ENCODE measurements at places on chromosomes 4 and X.

GRCh38 chr4:45102716-45103115 lies 376.4 kb upstream of the GNPDA2 start:
- no peak for DNase-seq

DNA sequence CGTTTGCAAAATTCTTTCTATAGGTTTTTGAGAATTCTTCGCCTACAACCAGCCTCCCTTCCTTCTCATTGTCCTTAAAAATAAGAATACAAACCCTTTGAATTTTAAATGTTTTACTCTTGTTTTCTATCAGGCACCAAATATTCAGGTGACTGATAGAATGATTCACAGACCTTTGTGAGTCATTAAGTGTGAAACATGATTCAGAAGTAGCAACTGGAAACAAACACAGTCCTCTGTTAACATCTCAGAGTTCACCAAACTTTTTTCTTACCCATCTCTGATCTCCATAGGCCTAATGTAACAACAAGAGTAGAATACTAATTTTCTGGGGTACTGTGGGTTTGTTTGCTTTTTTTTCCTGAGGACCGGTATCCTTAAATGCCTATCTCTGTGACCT lies 63.4 kb upstream of the MAB21L2 start:
- no peak for DNase-seq

DNA sequence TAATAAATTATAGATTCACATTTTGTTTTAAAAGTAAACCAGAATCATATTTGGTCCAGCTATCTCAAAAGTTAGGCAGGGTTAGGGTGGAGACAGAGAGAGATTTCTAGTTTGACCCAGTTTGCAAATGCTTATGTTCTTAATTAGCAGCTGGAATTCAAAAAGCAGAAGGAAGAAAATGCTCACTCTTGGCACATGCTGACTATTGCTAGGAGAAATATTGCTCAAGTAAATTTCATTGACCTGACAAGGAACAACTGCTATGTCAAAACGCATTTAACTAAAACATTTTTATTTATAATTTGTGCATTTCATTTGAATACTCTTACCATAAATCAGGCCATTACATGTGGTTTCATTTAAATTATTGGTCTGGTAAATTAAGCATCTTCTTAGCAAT lies 131.8 kb downstream of the GLRA3 start:
- DNase-seq, result no peak

DNA sequence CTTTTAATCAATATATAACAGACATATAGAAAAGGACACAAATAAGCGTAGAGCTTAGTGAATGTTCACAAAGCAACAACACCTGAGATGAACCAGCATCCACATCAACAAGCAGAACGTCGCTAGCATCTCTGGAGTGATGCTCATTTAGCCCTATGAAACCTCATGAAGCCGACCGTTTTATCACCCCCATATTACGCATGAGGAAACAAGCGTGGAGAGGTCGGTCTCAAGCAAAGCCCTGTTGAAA lies 524 bp upstream of the RPS3A start:
- no peak for DNase-seq

DNA sequence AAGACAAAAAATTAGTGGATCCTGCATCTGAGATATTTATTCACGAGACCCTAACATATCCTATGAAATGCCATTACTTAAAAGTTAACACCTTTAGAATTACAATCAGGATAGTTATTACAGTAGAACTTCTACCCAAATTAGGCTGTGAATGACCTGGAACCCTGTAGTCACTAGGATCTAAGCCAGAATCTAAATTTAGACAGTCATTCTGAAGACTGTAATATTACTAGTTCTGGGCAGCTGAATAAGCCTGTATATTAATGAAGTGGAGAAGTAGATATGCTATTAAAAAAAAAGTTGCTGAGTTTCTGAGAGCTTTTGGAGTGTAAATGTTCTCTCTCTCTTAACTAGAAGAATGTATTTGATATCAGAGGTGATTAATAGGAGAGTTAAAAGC lies 67.0 kb downstream of the FAM13A start:
- DNase-seq, result no peak

DNA sequence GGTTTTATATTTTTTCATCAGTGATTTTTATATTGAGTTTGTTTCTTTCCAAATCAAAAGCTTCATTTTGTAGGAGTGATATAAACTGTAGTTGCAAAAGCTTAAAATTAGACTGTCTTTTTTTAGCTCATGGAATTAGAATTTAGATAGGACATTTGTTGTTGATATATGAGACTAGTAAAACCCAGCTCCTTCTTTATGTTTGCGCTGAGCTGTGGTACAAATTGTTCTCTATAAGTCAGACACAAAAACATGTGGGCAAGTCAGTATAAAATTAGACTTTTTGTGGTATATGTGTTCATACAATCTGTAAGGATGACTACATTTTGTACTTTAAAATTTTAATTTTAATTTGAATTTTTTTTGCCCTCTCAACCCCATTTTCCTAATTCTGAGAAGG lies 18.3 kb downstream of the FHIP1A start:
- DNase-seq, result no peak

DNA sequence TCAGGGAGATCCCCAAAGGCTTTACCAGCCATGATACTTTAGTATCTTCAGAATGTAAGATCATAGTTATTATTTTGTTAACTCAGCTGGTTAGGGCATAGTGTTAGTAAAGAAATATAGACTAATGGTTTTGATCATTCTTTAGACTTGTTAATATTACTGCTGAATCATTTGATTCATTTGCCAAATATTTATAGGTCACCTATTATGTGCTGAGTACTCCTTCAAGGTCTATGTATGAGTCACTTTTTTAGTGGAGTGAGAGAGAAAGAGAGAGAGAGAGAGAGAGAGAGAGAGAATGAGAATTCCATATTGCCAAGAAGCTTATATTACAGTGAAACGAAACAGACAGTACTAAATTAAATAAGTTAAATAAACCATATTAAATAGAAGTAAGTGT lies 110.3 kb downstream of the UBE2NL start:
- DNase-seq, result no peak

DNA sequence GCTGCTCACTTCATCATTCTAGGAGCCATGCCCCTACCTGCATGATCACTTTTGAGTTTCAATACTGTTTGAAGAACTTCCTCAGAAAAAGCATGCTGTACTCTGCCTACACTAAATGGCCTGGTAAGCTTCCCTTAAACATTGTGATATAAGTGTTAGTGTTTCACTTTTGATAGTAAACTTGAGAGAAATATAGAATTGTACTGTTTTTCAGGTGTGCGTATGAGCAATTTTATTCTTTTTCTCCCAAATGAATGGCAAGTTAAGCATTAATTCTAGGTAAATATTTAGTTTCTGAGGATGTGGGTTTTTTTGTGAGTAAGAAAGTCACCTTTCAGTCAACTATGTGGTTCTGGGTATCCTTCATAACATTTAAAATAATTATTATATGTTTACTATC lies 484.5 kb downstream of the IL15 start:
- no peak for DNase-seq

DNA sequence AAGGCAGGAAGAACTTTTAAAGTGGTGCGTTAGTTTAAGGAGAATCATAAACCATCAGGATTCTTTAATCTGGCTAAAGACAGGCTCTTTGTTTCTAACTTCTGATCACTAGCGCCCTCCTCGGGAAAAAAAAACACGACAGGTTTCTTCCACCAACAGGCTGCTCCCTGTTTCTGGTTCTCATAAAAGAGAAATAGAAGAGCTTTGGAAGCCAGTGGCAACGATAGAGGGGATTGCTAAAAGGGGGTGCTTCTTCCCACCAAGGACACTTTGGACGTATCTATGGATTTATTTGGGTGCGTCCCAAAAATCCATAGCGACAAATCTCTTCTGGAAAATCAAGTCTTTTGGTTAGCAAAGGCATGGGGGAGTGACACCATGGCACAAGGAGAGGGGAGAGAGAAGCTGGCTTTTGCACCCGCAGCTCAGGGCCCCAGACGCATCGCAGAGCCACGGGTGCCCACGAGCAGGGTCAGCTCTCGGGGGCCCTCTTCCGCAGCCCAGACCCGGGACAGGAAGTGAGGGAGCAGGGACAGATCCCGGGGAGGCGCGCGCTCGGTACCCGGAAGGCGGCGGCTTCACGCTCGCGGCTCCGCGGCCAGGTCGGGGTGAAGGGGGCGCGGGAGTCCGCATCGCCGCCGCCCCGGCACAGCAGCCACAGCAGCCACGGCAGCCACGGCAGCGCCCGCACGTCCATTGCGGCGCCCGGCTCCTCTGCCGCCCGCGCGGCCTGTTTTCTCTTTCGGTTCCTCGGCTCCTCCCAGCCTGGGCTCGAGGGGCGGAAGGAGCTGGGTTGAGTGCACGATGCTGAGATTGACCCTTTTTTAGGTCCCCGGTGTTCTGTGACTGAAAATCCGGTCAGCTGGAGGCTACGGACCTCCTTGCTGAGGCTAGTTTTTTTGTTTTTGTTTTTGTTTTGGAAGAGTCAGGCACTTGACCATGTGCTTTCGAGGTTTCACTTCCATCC lies at the start of gene CTSO:
Gene CTSO (minus strand): TSS at position 716 of the 967 bp plus-strand sequence. CDS start 19 bp downstream, at position 697.
- DNase-seq, result peak; percentile 49

- DNase-seq, result no peak
Measured at GRCh38 chr4:57234252-57234775, 124.1 kb upstream of the IGFBP7 start.

DNA sequence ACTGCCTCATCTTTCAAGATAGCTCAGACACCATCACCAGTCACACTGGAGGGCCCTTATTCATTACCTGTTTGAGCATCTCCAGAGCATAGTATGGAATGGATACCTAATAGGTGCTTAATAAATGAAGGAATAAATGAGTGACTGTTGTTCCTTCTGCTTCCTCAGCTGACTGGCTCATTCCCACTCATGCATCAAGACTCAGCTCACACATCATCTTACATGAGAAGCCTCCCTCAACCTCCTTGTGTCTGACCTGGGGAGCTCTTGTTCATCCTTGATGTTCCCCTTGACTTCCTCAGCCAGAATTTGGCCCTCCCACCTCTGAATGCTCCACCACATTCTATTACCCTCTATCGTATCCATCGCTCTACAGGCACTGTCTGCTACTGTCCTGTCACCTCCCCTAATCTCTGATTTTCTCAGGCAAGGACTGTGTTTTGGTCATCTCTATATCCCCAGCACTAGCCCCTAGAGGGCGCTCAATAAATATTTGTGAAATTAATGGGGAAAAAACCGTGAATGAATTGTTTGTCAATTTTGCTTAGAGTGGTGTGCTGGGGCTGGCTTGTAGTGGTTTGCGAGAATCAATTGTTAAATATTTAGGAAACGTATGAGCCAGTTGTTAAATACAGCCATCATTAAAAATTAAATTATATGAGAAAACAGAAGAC lies 88.3 kb downstream of the NHSL2 start:
- DNase-seq, result no peak

- DNase-seq, result no peak
Measured at GRCh38 chr4:78656968-78657445, 105.4 kb downstream of the ANXA3 start.

DNA sequence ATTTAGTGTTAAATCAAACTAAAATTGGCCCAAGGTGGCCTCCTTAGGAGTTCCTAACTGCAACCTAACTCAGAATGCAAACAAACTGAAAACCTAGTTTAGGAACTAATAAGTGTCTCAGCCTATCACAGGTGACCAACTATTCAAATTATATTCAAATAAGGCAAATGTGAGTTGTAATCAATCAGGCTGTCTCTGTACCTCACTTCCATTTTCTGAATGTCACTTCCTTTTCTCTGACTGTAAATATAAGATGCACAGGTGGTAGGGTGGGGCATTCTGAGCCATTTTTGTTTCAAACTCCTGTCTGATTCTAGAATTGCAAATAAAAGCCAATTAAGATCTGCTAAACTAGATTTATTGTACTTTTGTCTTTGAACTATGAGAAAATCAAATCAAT lies 401.5 kb downstream of the PPP3CA start:
- DNase-seq, result no peak

GRCh38 chr4:181599134-181599533 lies 644.1 kb upstream of the TENM3 start:
- no peak for DNase-seq

- DNase-seq, result no peak
Measured at GRCh38 chr4:87007528-87008446, 73.0 kb downstream of the AFF1 start.

DNA sequence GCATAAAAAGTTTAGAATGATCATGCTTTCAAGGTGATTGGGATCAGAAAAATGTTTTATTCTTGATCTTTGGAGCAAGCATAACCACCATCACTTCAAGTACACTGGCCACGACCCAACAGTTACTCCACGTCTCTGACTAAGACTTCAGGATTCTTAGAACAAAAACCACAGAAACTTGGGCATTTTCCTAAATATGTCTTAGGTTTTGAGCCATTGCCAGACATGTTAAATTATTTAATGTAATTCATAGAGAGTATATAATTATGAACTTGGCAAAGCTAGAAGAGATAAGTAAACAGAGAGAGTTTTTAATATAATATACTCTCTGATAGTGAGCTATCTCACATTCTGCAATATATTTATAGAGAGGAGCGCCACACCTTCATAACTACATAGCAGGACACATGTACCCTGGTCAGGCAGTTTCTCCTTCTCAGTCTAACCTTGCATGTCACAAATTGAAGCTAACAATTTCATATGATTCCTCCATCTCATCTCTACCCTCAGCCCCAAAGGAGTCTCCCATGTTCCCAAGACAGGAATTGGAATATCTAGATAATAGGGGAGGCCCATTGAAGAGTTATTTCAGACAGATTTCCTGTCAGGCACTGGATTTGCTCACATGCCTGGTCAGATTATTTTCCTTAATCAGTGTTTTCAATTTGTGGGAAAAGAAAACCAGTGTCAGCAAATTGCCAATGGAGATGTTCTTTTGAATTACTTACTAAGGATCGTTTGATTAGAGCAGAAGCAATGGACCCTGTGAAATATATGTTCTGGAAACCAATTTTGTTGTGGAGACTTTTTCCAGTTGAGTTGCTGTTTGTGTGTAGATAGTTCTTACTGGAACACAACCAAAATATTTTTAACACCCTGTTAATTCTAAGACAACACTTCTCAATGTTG lies 61.7 kb upstream of the GUCY1A1 start:
- no peak for DNase-seq

DNA sequence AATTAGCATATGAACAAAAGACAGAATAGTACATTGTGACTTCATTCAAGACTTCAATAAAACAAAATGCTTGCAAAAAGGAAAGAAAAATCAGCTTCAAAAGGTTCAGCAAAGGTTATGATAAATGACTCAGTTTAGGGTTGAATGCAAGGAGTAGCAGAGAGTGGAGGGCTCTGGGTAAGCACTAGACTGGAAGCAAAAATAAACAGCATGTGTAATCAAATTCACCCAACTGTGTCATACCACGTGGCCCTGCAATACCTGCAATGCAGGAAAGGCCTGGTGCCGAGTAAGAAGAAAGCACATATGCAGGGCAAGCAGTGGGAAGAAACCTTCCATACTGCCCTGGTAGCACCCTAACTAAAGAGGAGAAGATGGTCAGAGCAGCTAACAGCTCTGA lies 88.7 kb downstream of the ATP11C start:
- DNase-seq, result no peak

GRCh38 chrX:30787012-30787411 lies 102.0 kb downstream of the TAB3 start:
- DNase-seq, result no peak
